Activated naive CD4-positive, alpha-beta T cell treated with anti-CD3 and anti-CD28 coated beads for 36 hours (primary cell): ENCODE measurements at places on chromosomes 12 and 14. TPM values are rescaled to one million over a fixed set of nuclear protein-coding genes. Genes with fewer than 3 reads are reported as not detected.

SVOP gene
- not detected for total RNA-seq

CCDC38 gene
- not detected for total RNA-seq

- DNase-seq: no peak
These were observed 36.2 kb downstream of the CMAS start for GRCh38 chr12:22082190-22082701.

DNA sequence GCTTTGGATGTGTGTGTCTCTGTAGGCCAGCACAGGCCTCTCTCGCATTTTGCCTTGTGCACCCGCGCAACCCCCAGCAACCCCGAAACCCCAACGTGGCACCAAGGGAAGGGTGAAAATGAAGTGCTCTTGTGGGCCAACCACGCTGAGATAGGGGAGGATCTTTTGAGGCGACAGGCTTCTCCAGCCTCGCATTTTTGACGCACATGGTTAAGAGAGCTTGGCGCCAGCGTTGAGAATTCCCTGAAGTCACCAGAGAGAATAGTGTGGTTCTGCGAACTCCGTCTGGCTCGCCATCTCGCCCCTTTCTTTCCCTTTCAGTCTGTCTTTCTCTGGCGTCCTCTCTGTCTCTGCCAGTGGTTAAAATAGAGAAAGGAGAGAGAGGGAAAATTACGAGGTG is 1.9 kb upstream of the TBX3 start:
- DNase-seq: no peak

DNA sequence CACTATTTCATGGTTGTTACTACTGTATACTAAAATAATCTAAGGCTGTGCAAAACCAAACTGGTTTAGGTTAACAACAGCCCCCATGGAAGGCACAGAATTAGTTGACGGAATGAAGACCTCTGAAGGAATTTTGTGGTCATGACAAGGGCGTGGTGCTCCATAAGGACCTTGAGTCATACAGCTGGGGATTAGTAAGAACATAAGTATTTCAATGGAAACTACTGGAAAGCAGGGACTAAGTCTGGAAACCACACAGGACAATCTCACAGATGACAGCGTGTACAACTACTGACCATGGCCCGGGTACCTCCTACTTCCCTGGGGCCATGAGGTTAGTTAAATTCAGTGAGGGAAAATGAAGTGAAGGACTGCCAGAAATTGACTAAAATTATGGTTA is 98.5 kb upstream of the PLEKHA5 start:
- no peak for DNase-seq
